ENCODE measurements at places on chromosomes 16 and 17. TPM values are rescaled to one million over a fixed set of nuclear protein-coding genes. Genes with fewer than 3 reads are reported as not detected.
A peak's percentile ranks its signal among the peaks of the same experiment; 100 is the strongest.

- no peak for DNase-seq
Observed at GRCh38 chr17:72063262-72063661, 57.6 kb upstream of the SOX9 start.

DNA sequence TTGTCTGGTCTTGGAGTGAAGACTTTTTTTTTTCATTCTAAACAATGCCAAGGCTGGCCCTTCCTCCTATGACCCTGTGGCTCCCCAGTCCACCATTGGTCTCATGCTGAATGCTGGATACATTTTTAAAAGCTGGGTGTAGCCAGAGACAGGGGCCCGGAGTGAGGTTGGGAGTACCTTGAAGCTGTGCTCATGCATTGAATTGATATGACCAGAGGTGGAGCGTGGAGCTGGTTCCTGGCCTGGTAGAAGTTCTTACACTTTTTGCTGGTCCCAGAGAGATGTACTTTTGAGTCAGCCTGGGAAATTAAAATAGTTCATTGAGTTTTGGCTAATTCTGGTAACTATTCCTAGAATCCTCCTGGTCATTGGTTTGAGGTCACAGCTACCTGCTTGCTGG lies 83.6 kb downstream of the CMIP start:
- DNase-seq, result no peak

- DNase-seq, result no peak
Observed at GRCh38 chr16:48433116-48433849, 48.1 kb upstream of the SIAH1 start.

- no peak for DNase-seq
Observed at GRCh38 chr17:56393156-56393555, 200.3 kb upstream of the NOG start.

GRCh38 chr17:6603744-6604325 lies 36.7 kb downstream of the KIAA0753 start:
- peak; percentile 20 for DNase-seq

- DNase-seq, result no peak
Observed at GRCh38 chr17:71260366-71260940, 860.4 kb upstream of the SOX9 start.

DNA sequence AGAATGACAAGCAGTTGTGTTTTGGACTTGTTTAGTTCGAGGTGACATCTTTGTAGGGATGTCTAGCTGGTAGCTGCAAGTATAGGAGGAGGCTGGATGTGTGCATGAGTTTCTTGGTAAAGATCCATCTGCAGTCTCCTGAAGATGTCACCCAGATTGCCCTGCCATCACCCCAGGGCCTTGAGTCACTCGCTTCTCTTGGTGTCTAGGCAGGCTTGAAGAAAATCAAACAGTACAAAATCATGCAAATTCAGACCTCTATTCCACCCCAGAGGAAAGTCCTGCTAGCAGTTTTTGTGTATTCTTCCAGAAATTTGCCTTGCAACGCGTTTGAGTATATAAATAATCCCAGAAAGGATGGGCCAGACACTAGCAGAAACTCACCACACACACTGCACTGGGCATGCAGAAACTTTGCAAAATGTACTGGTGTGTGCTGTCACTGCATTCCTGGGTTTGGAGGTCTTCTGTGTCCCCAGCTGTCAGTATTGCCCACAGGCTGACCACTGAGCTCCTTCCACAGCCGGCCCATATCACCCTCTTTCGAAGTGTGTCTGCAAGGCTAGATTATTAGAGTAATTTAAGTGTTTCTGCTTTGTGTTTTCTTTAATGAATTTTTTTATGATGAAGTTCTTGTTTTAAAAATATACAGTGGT lies 51.5 kb downstream of the TENT4B start:
- no peak for DNase-seq

GRCh38 chr16:57514791-57515600 lies 21.4 kb downstream of the CCDC102A start:
- no peak for DNase-seq

DNA sequence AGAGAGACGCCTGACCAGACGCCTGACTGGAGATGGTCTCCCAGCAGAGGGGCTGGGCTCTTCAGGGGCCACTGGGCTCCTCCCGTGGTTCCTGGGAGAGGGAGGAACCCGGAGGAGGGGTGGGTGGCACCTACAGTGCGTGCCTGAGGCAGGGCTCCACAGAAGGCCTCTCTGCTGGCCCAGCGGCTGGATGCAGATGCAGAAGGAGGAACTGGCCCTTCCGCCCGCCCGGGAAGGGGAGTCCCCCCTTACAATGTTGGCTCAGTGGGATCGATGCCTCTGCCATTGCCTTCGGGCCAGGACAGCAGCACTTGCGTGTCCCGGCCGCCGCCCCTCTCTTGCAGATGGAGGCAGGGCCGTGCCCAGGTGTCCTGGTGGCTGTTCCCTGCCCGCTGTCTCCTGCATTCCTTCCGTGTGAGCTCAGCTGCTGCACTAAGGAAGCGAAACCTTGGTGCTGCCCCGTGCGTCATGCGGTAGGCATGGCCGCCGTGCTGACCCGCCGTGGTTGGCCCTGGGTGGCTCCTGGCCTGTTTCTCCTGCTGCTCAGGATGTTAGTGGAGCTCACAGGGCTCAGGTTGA lies 15.1 kb downstream of the BAIAP2 start:
- DNase-seq, result no peak

GRCh38 chr17:69525920-69526841 lies 111.7 kb downstream of the MAP2K6 start:
- peak; percentile 69 for DNase-seq

DNA sequence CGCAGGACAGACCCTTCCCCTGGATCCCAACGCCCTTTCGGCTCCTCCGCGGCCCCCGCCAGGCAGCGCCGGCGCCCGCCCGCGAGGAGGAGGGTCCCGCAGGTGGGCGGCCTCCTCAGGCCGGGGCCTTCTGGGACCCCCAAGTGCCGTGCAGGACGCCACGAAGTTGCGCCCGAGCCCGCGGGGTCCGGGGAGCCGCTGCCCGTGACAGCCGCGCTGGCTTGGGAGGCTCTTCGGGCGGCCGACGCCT lies 504 bp downstream of the ERN1 start:
- DNase-seq, result no peak

DNA sequence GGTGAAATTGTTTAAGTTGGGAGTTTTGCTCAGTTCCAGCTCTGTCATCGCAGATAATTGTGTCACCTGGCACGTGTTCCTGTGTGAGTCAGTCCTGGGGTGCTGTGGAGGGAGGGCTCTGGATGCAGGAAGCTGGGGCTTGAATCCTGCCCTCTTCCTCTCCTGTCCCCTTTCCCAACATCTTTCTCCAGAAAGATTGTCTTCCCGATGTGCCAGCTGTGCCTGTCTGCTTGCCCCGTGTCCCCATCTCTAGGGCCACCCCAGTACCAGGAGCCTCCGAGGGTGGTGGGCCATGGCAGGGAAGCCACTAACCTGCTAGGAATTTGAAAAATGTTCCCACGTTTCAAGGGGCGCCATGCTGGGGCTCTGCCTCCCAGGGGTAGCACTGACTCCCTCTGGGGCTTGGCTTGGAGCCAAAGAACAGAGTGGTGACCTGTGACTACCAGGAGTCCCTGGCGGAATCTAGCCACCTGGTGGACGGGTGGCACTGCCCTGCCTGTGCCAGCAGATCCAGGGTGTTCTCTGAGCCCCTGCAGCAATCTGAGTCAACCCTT lies 198.1 kb downstream of the ENGASE start:
- no peak for DNase-seq

DNA sequence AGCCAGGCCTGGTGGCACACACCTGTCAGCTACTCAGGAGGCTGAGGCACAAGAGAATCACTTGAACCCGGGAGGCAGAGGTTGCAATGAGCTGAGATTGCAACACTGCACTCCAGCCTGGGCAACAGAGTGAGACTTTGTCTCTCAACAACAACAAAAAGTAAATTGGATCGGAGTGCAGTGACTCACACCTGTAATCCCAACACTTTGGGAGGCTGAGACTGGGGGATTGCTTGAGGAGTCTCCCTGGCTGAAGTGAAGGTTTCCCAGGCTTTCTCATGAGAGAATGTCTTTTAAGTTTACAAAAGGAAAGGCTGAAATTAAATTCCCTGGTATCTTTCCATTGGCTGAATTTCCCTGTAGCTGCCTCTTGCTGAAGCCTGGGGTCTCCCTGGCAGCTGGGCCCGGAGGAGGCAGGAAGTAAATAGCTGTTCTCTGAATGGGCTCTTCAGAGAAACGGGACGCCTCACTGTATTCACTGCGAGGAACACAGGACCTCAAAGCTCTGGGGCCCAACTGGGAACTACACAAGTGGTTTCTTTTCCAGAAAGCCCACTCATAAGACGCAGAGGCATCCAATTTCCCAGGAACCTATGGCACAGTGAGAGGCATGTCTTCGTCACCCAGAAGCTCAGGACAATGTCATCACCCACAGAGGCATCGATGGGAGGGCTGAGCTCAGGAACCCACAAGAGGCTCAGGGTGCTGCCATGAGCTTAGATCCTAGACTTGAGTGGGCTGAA lies 77.4 kb upstream of the SMURF2 start:
- DNase-seq, result no peak

DNA sequence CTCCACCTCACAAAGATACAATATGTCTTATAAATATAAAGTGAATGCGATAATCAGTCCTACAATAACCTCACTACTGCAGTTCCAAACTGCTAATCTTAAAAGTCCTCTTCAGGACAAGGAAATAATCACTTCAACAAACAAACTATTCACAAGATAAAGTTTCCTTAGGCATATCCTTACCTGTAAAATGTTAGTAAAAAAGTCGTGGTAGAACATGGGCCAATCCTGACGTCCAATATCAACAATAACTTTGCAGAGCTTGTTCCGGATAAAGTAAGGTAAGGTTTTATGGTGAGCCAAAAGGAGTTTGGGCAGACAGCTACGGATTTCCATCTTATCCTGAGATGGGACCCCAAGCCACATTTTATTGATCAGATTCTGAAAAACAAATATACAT lies 36.0 kb downstream of the XPO6 start:
- no peak for DNase-seq

- DNase-seq, result no peak
Observed at GRCh38 chr16:70660672-70661350, 14.5 kb downstream of the IL34 start.

- no peak for DNase-seq
Observed at GRCh38 chr17:79743614-79744013, 12.9 kb downstream of the ENPP7 start.

DNA sequence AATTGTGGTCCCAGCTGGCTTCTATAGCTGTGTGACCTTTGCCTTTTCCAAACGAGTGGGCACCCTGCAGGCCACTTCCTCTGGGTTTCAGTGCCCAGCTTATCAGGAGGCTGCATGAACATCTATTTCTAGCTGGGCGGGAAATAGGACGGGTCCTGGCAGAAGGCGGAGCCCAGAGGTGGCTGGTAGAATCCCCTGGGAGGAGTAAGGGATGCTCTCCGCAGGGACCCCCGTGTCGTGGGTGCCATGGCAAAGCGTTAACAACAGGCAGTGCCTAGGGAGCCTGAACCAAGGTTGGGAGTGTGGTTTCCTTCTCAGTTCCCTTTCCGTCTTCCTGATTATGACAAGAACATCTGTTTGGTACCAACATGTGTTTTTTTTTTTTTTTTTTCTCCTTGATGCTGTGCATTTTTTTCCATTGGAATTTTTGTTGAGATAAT lies 58.2 kb downstream of the PLCG2 start:
- DNase-seq, result no peak

DNA sequence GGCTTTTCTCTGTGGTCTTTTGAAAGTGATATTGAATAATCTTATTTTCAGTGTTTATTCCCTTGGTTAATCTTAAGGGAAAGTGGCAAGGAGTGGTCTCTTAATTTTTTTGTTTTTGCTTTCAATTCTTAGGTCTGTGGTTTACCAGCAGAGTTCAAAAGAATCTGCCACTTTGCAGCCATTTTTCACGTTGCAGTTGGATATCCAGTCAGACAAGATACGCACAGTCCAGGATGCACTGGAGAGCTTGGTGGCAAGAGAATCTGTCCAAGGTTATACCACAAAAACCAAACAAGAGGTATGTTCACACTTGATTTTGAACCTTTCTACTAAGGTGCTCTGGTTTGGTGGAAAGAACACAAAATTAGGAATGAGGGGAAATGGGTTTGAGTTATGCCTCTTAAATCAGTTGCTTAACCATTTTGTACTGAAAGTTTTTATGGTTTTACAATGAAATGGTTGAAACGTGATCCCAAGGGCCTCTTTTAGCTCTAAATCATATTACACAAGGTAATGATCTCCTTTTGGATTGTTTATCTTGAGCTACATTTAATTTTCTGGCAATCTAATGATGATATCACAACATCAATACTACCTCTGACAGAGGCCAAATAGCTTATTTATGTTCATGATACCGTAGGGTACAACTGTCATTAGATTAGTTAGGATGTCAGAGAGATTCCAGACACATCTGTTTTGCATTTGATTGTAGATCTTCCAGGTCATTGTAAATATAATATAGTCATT lies 51.6 kb upstream of the CRISPLD2 start:
- no peak for DNase-seq

DNA sequence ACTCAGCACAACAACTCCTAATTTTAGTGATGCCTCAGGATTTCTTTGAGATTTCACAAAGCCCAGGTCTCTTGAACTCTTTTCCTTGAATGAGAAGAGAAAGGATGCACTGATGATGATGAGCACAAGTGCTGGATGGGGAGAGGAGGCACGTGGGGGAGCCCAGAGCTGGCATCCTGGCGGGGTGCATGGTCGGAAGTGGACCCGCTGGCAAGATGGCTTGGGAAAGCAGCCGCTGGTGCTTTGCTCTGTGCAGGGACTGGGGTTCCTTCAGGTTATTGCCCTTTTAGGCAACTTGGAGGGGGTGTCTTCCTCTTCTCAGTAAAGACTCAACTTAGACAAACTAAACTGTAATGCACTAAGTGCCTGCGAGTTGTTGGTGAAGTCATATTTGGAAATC lies 22.3 kb downstream of the CALB2 start:
- DNase-seq, result no peak

DNA sequence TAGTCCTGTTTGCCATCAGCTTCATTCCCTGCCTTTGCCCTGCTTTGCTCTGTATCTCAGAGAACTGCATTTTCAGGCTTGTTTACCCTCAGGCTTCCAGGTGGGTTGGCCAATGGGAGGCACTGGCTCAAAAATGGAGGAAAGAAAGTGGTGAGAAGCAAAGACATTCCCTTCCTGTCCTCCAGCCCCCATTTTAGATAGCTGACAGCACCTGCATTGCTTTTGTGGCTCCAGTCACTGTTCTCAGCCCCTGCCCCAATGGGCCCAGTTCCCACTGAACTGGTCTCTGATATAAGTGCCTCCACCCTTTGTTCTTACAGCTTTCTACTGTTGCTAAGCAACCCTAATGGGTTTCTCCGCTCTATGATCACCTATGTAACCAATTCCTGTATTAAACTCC lies 19.4 kb upstream of the SDK2 start:
- no peak for DNase-seq

MON1B gene
- 25.2 TPM for polyA plus RNA-seq

KRT16 gene
- polyA plus RNA-seq, result not detected
